ENCODE measurements at places on chromosomes 2 and 18.

- peak; percentile 56 for DNase-seq
Measured at GRCh38 chr2:26086155-26086637, 52.3 kb downstream of the RAB10 start.

GRCh38 chr2:44935729-44936098 lies 5.8 kb upstream of the SIX3 start:
- DNase-seq: no peak

DNA sequence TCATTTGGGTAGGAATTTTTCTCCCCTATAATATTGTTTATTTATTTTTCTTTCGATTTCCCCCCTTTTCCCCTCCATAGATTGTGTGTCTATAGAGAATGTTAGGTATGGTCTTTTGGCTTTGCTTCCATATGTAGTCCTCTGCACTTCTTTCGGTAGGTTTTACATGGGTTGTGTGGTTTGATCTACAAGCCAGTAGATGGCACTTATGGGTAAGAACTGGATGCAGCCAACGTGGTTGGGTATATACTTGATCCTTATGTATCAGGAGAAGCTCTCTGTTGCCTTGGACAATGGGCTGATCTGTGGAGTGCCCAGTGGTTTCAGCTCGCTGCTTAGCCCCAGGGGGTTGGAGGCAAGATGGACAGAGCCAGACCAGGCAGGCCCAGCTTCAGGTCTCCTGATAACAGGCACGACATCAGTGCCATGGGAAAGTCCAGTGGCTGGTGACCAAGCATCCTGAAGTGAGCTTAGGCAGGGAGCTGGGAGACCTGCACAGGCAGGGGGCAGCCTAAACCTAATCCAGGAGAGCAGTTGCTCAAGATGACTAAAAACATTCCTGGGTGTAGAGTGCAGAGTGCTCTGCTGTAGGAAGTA lies 488.3 kb downstream of the CCDC85A start:
- DNase-seq: no peak

DNA sequence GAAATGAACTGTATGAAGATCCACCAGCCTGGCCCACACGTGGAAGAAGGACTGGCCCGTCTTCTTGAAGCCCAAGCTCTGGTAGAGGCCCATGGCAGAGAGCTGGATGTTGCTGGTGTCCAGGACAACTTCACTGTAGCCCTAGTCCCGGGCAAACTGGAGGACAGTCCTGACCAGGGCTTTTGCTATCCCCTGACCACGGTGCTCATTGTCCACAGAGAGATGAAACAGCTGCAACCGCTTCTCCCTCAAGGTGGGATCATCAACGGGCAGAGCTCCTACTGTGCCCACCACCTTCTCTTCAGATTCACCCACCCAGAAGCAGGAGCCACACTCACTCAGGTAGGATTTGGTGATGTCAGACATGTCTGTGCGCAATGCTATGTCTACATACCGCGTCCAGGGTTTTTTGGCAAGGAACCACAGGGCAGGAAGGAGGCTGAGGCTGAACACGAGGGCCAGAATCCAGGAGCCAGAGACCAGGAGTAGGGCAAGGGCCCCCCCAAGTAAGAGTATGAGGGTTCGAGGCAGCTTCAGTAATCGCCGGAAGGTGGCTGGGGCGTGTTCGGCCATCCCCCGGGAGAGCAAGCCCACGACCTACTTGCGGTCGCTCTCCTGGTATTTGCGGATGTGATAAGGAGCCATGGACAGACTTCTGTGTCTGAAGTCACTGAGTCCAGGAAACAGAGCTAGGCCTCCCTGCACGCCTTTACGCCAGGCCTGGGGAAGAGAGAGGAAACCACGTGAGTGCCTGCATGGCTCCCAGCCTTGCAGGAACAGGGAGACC lies 36.3 kb downstream of the TPRKB start:
- no peak for DNase-seq

GRCh38 chr18:79508565-79509535 lies 113.1 kb downstream of the NFATC1 start:
- DNase-seq: no peak

- no peak for DNase-seq
Measured at GRCh38 chr2:56379066-56379465, 195.3 kb downstream of the CCDC85A start.

DNA sequence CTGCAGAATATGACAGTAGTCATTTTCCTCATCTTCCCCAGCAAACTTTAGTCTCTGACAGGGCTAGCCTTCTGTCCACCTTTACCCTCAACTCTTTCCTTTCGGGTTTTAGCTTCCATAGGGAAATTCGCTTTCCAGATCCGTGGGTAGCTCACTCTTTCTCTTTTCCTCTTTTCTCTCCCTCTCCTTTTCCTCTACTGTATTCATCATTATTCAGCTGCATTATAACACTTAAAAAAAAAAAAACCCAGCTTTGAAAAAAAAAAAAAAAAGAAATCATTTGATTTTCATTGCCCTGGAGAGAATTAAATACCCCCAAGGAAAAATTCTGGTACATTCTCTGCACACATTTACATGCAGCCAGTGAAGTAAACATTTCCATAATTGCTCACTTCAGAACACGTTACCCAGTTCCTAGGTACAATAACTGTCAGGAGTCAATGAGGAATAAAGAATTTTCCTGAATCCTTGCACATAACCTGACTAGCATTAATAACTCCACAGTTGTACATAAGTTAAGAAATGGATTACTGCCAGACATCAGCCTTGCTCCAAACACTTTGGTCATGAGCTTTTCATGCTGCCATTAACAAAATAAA lies 63.5 kb downstream of the ZNF521 start:
- no peak for DNase-seq
